ENCODE measurements at places on chromosomes 4 and X.

GRCh38 chrX:132591719-132592275 lies 103.0 kb upstream of the MBNL3 start:
- DNase-seq, result no peak

DNA sequence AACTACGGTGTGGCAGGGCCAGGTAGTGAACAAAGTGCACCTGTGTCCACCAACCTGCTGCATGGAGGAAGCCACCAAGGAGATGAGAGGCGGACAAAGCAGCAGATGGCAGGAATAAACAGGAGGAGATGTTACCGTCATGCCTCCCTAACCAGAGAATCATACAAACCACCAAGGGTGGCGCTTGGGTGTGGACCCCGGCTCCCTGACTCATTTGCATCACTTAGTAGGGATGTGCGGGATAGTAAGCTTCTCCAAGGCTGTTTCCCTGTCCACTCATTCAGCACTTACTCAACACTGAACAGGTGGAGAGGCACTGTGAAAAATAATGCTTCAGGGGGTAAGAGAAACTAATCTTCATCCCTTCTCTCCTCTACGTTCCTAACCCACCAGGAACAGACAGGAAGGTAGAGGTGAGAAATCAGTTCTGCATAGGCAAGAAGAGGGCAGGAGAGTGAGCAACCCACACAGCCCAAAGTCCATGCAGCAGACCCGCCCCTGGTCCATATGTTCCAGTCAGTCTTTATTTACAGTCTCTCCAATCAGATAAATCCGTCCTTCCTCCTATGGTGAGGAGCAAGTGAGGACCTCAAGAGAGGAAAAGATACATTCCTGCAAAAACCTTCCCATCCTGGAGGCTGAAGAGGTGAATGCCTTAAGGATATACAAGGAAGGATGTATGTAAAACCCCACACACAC lies 34.0 kb downstream of the QDPR start:
- no peak for DNase-seq

DNA sequence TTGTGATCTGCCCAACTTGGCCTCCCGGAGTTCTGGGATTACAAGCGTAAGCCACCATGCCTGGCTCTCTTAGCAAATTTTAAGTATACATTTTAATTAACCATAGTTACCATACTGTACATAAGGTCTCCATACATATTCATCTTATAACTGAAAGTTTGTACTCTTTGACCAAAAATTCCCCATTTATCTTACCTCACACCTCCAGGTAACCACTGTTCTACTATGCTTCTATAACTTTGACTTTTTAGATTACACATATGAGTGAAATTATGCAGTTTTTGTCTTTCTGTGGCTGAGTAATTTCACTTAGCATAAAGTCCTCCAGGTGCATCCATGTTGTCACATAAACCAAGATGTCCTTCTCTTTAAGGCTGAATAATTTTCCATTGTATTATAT lies 17.4 kb downstream of the C4orf51 start:
- DNase-seq, result no peak

- DNase-seq, result no peak
Measured at GRCh38 chr4:41512596-41512995, 25.4 kb upstream of the LIMCH1 start.

DNA sequence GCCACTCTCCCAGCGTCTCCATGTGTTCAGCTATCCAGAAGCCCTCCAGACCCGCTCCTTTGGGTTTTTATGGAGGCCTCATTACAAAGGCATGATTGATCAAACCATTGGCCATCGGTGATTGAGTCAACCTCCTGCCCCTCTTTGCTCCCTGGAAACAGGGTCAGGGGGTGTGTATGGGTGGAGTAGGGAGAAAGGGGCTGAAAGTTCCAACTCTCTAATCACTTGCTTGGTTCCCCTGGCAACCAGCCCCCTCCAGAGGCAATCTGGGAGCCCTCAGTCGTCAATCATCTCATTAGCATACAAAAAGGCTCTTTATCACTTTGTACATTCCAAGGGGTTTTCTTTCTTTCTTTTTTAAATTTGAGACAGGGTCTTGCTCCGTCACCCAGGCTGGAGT lies 2.3 kb downstream of the TRIM2 start:
- DNase-seq, result no peak

- no peak for DNase-seq
Measured at GRCh38 chr4:93267747-93268146, 560.8 kb upstream of the ATOH1 start.

DNA sequence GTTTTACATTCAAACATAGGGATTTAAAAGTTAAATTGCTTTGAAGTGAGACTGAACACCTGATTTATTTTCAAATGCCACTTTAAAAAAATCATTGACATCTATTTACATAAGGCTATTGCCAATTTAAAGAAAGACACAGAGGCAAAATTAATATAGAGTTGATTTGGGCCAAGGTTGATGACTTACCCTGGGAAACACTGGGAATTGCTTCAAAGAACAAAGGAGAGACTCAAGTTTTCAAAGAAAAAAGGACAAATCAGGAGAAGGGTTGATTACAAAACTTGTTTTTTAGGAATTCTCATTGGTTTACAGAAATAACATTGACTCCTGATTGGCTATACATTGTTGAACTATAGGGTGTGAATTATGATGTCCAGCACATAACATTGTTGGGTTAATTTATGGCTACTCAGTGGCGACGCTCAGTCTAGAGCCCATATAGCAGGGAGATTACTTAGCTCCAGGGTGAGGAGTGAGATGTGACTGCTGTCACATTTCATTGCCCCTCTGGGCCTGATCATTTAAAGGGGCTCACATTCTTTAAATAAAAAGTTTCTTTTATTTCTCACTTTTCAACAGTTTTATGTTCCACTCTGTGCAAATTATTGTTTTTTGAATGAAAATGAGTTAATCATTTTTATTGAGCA lies 184.6 kb downstream of the SPATA18 start:
- no peak for DNase-seq

DNA sequence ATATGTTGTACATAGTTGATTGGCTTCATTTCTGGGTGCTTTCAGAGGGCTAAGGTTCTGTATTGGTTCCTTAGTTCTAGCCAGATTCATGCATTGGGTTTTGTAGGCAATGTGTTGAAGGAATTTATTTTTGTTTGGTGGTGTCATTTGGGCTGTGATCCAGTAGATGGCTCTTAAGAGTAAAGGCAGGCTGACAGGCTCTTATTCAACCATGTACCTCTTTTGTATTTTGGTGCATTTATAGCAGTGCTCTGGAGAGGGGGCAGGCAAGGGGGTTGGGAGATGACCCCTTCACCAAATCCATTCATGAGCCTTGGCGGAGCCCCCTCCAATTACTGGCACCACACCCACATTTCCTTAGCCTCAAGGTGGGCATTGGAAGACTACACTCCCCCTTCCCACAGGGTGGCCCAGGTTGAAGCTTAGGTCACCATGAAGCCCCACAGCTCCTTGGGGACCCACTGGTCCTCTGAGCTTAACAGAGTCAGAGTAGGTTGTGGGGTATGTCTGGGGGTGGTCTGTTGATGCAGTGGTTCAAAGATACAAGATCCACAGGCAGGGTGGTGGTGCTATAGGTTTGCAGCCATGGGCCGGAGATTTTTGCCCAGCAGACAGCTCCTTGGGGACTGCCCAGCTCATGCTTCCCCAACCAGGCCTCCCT lies 143.0 kb upstream of the GNPDA2 start:
- no peak for DNase-seq

DNA sequence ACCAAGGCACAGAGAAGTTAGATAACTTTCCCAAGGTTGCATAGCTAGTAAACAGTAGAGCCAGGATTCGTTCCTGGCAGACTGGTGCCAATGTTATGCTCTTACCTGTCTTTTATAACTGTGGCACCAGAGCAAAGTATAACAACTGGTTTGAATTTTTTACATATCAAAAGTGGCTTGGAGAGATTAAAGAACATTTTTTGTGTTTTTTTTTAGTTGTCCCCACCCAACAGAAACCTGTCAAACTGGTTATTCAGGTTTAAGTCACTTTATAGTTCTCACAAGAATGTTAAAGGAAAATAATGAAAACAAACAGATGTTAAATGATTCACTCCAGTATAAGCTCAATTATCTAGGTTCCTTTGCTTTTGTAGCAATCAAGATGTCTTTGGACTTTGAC lies 15.6 kb upstream of the FAM47E start:
- no peak for DNase-seq

- no peak for DNase-seq
Measured at GRCh38 chr4:25246680-25247611, 13.1 kb downstream of the PI4K2B start.

DNA sequence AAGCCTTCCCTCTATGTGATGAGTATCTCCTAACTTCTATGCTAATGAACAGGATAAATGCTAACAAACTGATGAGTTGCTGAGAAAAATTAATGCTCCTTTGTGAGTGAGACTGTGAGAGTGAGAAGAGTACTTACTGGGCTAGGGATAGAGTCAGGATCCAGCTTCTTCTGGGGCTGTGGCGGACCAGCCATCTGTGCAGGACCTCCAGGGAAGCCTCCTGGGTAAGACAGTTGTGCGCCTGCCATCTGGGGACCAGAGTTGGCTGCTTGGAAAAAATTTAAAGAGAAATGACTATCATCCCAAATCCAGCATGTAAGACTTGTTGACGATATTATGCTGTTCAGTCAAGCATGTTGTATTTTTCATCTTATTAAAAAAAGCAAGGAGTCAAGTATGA lies 21.0 kb downstream of the SEC24D start:
- no peak for DNase-seq

GRCh38 chr4:7801001-7801400 lies 138.7 kb downstream of the AFAP1 start:
- DNase-seq, result no peak

DNA sequence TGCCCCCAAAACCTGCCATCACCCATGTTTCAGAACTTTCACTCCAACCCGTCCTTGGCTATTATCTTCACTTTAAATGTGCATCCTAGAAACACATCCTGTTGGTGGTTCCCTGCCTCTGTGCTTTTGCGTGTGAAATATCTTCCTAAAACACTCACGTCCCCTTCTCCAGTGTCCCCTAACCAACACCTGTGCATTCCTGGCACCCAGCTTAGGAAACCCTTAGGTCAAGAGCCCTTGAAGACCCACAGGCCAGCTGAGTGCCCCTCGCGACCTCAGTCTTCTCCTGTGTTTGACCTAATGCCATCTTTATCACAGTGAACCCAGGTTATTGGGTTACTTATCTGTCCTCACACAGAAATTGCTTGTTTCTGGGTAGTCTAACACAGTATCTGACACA lies 117.6 kb downstream of the STK32B start:
- no peak for DNase-seq

GRCh38 chrX:15016051-15016450 lies 142.8 kb downstream of the MOSPD2 start:
- no peak for DNase-seq

- DNase-seq, result no peak
Measured at GRCh38 chr4:475962-476361, 23.0 kb downstream of the ZNF721 start.

DNA sequence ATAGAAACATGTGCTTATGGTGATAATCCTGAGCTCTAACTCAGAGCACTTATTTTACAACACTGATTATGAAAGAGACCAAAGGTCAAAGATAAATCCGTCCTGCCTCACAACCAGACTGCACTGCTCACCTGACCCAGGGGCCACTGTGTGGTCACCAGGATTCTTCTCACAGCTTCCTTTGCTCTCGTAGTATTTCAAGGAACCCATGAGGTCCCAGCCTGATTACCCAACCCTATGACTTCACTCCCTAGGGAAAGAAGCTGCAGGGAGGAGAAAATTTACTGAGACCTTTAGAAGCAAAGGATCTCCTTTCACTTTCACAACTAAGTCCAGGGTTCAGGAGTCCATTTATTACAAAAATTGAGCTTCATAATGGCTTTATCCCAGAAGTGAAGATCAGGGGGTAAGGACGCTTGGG lies 9.6 kb downstream of the SLC25A5 start:
- DNase-seq, result peak; percentile 82

GRCh38 chrX:9644335-9644734 lies 121.3 kb downstream of the GPR143 start:
- DNase-seq, result no peak

GRCh38 chrX:74133156-74133796 lies 170.7 kb upstream of the ZCCHC13 start:
- peak; percentile 52 for DNase-seq

- peak; percentile 12 for DNase-seq
Measured at GRCh38 chrX:132271311-132271778, 52.1 kb upstream of the RAP2C start.

GRCh38 chrX:49748211-49748956 lies 52.6 kb upstream of the PAGE1 start:
- no peak for DNase-seq

- no peak for DNase-seq
Measured at GRCh38 chrX:26597981-26598380, 382.0 kb downstream of the MAGEB5 start.

DNA sequence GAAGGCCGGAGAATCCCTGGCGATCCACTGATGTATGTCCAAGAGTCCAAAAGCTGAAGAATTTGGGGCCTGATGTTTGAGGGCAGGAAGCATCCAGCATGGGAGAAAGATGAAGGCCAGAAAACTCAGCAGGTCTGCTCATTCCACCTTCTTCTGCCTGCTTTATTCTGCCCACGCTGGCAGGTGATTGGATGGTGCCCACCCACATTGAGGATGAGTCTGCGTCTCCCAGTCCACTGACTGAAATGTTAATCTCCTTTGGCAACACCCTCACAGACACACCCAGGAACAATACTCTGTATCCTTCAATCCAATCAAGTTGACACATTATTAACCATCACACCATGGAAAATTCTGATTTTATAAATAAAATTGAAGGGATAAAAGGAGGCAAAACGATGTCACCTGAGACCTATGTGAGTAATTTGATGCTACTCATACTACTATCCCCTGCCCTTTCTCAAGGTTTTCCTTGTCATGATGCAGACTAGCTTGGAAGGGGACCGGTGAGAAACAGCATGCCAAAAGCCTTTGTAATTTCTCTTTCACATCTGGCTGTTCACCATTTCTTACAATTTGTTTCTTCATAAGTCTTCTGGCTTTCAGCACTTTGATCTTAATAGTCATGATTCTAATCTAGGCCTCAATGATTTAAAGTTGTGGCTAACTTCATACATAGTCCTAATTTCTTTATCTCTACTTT lies 9.7 kb upstream of the PYURF start:
- no peak for DNase-seq

DNA sequence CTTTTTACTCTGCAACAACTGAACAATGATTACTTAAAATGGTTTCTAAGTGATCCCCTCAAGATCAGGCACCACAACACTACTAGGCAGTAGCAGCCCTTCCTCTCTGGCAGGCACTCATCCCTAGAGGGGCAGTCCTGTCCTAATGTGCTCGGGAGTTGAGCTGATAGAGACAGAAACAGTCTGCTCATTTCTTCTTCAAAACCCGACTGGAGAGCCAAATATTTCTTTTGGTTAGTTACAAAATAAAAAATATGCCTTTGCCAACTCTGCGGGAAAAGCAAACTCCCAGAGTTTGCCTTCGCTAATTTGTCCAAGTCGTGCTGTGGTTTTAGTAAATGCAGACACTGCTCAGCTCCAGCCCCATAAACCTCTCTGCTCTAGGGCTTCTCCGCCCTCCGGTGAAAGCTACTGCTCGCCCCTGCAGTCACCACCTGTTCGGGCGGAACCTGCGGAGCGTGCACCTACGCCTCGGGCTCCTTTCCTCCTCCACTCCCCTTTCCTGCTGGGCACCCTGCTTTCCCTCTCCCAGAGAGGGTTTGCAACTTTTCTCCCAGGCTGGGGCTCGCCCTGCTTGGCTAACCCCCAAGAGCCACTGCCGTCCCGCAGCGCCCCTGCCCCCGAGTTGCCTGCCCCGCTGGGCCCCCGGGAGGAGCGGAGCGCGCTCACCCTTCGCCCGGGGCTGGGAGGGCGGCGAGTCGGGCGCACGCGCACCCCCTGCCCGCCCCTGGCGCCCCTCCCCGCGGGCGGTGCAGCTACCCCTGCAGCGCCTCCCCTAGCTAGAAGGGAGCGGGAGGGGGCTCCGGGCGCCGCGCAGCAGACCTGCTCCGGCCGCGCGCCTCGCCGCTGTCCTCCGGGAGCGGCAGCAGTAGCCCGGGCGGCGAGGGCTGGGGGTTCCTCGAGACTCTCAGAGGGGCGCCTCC lies at the start of gene NPNT:
TSS of gene NPNT (plus strand) at position 812 of the 923 bp plus-strand sequence. CDS start 182 bp downstream, outside the sequence.
- DNase-seq, result peak; percentile 24
